ENCODE measurements at places on chromosomes 11 and 22.

- no peak for DNase-seq
Measured at GRCh38 chr11:77630157-77630710, 7.4 kb downstream of the CLNS1A start.

DNA sequence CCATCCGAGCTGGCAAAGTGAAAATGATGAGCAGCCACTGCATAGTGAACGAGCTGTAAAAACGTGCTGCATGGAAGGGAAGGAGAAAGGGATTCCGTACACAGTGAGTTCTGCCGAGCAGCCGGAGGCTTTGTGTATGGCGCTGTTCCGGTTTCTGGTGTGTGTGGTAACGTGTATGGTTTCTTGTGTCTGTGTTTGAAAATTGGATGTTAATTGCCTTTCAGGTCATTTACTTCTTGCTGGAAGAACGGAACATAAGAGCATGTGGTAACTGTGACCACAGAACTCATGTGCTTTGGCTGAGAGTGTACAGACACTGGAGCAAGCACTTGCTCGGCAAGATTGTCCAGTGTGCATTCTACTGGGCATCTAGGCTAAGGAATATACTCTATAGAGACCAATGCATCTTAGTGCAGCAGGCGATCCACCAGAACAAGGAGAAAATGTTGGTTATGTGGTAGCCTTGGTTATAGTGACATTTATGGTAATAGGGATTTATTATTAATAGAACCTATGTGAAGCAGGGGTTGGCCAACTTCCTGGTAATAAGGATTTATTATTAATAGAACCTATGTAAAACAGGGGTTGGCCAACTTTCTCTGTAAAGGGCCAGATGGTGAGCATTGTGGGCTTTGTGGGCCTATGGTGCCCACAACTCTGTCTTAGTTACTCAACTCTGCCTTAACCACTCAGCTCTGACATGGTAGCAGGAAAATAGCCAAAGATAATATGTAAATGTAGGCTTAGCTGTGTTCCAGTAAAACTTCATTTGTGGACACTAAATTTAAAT, 49.2 kb downstream of the GRAMD1B start:
- no peak for DNase-seq

- DNase-seq: no peak
Measured at GRCh38 chr11:119729951-119730613, 1.1 kb upstream of the NECTIN1 start.

- no peak for DNase-seq
Measured at GRCh38 chr11:74844072-74844471, 95.4 kb downstream of the RNF169 start.

- DNase-seq: no peak
Measured at GRCh38 chr11:93034031-93034722, 64.7 kb downstream of the MTNR1B start.

DNA sequence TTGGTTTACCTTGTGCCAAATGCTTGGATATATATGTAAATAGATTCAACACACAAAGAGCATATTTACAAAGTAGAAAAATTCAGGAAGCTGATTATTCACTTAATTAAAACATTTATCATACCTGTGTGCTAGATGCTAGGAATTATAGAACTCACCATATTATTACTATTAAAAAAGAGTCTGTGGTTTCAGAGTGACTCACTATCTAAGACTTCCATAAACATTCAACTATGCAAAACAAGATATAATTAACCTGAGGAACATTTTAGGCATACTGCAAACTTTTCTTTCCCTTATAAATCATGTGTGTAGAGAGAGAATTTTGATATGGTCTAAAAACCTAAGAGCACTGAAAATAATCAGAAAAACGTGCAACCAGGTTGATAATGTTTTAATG, 27.3 kb downstream of the CTSC start:
- DNase-seq: no peak

GRCh38 chr22:23282089-23282501, 101.8 kb downstream of the BCR start:
- no peak for DNase-seq

DNA sequence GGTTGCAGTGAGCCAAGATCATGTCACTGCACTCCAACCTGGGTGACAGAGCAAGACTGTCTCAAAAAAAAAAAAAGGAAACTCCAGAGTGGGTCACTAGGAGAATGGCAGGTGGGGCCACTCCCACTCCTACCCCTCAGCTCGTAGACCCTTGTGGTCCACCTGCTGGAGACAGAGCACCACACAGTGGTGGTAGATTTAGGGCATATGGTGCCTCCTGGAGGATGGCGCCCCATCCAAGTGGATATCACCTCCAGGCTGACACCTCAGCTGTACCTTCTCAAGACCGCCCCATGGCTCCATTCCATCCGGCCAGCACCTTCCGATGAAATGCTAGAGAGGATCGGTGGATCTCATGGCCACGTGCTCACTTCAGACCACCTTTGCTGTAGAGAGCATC, 6.2 kb downstream of the CYTH4 start:
- no peak for DNase-seq

DNA sequence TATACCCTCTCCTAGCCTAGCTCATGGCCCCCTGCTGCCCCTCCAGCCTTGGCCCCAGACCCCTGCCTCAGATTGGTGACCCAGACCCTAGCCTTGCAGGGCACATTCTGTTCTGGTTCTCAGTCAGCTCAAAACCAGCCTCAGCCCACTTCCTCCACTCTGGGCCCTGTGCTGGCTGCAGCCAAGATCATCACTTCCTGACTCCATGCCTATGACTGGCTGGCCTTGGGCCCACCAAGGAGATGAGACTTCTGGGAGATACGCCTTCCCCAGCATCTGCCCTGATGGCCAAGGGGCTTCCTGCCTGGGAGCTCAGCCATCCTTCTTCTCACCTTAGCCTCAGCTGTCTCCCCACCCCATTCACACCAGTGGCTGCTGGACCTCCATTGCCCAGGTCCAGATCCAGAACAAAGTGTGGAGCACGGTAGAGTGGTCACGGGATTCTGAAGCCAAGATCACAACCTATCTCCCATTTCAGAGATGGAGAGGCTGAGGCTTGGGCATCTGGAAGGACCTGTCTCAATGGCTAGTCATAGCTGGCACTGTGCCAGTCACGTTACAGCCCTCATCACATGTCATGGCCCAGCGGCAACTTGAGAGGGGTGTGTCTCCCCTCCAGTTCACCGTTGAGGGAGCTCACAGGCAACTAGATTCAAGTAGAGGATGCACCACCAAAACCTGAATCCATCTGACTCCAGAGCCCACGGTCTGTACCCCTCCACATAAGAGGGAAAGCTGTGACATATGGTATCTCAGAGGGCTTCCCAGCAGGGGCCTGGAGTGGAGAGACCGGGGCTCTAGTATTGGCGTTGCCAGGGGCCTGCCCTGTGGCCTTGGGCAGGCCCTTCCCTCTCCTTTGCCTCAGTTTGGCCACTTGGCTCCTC, 43.0 kb upstream of the KLHL35 start:
- DNase-seq: no peak

- DNase-seq: no peak
Measured at GRCh38 chr11:33045551-33046255, 6.3 kb downstream of the TCP11L1 start.

GRCh38 chr11:117459979-117460300, 132.3 kb downstream of the CEP164 start:
- DNase-seq: no peak

- no peak for DNase-seq
Measured at GRCh38 chr11:35792148-35792845, 129.7 kb downstream of the TRIM44 start.

GRCh38 chr11:118156531-118157185, 4.0 kb upstream of the SCN4B start:
- DNase-seq: no peak

DNA sequence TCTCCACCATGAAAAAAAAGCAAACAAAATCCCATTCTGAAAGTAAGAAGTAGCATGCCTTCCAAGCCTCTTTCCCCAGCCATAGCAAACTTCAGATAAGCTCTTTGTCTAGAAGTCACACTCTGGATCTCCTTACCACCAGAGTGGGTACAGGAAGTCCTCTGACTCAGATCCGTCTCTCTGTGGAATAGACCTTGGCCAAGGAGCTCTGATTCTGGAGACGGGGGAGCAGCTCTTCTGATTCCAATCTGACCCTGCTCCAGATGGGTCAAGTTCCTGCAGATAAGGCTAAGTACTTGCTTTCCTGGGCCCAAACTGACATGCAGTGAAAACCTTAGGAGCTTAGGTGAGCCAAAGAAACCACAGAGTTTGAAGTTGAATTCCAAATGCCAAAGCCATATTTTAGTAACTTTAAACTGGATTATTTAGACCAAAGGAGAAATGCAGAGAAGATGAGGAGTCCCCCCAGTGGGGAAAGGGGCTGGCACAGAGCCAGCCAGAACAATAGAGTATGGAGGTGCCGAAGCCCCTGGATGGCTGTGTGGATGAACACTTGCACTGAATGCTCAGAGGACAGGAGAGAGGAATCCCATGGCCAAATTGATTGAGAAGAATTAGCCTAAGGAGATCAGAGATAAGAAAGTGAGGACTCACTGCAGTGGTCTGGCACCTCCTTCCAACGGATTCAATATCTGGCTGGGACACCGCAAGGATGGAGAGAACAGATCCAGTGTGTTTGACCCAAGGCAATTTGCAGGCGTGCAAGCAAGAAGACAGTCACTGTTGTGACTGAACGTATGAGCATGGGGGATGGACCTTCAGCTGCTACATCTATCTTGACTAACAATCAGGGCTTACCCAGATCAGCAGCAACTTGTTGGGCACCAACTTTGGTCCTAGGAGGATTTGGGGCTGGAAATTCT, 54.9 kb downstream of the ENDOD1 start:
- DNase-seq: no peak

DNA sequence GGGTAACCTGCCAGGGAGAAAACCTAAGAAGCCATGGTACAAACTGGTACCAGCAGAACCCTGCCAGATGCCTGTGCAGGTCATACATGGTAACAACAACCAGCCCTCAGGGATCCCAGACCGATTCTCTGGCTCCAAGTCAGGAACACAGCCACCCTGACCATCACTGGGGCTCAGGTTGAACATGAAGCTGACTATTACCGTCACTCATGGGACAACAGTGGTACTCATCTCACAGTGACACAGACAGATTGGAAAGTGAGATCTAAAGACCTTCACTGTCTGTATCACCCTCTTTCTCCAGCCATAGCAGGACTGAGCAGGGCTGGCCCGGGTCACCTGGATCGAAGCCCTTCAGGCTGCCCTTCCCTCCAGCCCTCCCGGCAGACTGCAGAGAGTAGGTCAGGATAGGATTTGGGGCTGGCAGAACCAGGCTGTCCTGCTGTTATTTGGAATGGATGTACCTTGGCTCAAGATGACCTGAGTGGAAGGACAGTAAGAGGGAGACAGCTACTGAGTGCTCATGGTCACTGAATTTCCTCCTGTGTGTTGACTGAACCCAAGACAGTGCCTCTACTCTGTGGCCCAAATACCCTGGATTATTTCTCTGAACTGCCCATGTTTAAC, 94.7 kb downstream of the GGTLC2 start:
- no peak for DNase-seq

DNA sequence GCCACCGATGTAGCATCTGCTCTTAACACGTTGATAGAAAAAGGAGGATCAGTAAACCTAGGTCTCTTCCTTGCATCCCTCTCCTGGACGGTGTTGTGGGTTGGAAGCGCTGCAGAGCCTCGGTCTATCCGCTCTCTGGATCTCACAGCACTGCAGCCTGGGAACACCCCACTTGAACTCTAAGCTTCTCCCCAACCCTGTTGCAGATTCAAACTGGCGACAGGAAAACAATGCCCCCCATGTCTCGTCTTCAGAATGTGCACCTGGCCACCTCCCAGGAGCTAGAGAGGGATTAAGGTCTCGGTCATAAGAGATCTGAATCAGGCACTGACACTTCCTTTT, 454 bp downstream of the TMEM218 start:
- DNase-seq: no peak

DNA sequence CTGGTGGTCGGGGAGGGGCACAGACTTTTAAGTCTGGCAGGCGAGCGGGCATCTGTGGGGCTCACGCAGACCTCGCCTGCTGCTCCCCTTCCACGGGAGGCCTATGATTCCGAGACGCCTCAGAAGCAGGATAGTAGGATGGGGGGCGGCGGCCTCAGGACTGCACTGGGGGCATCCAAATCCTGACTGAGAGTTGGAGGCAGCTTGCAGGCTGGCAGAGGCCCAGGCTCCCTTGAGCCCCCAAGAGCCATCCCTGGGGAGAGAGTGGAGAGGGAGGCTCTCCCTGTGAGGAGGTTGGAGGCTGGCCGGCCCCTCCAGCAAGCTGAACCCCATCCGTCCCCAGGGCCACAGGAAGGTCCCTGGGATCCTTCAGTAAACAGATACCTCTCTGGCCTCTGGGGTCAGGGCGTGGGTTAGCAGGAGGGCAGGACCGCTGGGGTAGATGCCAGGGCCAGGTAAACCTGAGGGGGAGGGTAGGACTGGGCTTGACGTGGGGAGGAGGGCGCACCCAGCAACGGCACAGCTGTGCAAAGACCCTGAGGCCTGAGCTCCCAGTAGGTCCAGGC, 33.3 kb downstream of the SBF1 start:
- no peak for DNase-seq

DNA sequence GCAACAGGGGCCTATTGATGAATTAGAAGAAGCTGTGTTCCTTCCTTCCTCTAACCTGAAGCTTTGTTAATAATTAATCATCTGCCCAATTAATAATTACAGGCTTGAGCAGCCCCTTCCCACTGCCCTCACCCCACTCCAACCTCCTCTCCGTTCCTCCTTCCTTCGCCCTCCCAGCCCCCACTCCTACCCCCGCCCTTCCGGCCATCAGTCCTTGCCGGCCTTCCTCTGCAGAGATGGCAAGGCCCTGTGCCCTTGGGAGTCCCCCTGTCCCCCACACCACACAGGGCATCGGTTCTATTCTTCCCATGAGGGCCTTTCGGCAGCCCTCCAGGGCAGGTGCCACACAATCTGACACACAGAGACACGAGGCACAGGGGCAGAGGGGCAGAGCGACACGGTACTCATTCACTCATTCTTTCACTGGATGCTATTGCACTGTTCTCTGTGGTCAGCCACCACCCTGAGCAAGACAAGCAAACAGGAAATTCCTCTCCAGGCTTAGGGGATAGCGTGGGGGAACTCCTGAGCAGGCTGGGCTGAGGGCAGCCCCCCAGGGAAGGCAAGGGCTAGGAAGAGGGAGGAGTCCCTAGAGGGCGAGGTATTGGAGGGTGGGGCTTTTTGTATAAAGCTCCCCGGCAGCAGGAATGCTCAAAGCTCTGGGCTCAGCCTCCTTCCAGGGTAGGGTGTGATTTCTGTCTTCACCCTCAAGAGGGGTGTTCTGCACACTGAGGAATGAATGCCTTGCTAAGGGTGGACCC, 14.7 kb downstream of the MGAT3 start:
- DNase-seq: no peak

All from stimulated activated CD8-positive, alpha-beta memory T cell treated with anti-CD3 and anti-CD28 coated beads, Interleukin-7, amount 100 ng/mL, for 1 hour (primary cell).